Panc1 (cell line): ENCODE measurements at places on chromosomes 3 and 15.

GRCh38 chr3:61819861-61820260, 258.5 kb downstream of the PTPRG start:
- no peak overlapping the region for H3K4me3 ChIP-seq
- H3K36me3 ChIP-seq = no peaks in the 10 kb centered on the region
- H3K27ac ChIP-seq = no peak overlapping the region
- H3K27me3 ChIP-seq = no peaks in the 10 kb centered on the region
- H3K4me1 ChIP-seq = no peaks in the 10 kb centered on the region

DNA sequence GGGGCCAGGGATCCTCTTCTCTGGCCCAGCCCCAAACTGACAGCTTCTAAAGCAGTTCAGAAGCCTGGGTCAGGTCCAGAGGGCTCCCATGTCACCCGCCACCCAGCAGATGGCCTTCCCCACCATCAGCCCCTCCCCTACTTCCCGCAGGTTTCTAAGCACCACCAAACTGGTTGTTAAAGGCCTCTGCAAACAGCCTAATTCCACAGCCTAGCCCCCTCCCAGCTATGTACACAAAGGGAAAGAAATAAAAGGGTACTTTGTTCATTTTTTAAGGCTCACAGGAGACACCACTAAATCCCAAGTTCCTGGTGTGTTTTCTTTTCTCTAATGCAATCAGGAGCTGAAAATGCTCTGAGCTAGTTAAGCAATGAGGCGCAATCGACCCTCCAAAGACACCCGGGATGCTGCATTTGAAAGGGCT, 30.6 kb downstream of the PLCH1 start:
- no peaks in the 10 kb centered on the region for H3K4me1 ChIP-seq
- no peaks in the 10 kb centered on the region for H3K27me3 ChIP-seq
- no peak overlapping the region for H3K27ac ChIP-seq
- no peak overlapping the region for H3K4me3 ChIP-seq

DNA sequence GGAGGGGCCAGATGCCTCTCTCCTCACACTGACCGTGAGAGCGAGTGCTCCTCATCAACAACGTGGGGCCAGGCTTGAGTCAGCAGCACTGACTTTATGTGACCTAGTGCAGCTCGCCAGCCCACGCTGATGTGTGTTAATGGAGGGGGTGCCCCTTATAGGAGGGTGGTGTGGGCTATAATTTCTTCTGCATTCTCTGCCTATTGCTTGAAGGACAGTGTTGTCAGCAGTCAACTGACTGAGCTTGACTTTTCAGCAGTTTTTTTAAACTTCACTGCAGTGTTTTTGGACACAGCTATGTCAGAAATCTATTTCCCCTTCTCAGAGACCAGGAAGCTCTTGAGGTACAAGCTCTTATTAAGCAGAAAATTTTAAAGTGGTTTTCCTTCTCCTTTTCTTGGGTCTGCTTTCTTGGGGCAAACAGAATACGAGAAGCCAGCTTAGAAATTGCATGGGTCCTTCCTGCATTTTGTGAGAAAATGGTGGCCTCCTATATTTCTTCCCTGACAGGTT, 304.8 kb upstream of the CTDSPL start:
- DNase-seq = no peak
- H3K27ac ChIP-seq = no peak overlapping the region
- no peaks in the 10 kb centered on the region for H3K36me3 ChIP-seq
- H3K27me3 ChIP-seq = no peaks in the 10 kb centered on the region
- H3K4me3 ChIP-seq = no peak overlapping the region

DNA sequence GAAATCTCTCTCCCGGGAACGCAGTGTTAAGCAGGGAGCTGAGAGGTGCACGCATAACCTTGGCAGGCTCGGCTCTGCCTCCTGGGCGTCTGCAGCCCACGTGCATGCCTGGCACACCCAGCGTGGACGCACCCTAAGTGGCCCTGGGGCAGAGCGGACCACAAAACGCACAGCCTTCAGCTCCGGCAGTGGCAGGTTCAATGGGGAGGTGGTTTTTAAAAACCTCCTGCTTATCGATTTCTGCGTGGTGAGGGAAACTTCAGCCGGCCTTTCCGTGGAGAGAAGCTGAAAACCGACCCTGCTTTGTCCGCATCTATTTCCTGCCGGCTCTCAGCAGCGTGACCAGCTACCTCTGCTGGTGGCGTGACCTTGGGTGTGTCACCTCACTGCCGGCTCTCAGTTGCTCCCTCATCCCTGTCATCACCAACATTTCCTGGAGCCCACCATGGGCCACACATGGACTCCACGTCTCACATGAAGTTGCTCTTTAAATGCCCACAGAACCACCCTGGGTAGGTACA, 134.8 kb upstream of the MEF2A start:
- no peak overlapping the region for H3K27ac ChIP-seq
- no peak for DNase-seq
- no peak overlapping the region for H3K4me3 ChIP-seq
- H3K4me1 ChIP-seq = peaks cover 8% of the 10 kb centered on the region; the same call in 1 of the 2 replicates
- no peaks in the 10 kb centered on the region for H3K36me3 ChIP-seq

DNA sequence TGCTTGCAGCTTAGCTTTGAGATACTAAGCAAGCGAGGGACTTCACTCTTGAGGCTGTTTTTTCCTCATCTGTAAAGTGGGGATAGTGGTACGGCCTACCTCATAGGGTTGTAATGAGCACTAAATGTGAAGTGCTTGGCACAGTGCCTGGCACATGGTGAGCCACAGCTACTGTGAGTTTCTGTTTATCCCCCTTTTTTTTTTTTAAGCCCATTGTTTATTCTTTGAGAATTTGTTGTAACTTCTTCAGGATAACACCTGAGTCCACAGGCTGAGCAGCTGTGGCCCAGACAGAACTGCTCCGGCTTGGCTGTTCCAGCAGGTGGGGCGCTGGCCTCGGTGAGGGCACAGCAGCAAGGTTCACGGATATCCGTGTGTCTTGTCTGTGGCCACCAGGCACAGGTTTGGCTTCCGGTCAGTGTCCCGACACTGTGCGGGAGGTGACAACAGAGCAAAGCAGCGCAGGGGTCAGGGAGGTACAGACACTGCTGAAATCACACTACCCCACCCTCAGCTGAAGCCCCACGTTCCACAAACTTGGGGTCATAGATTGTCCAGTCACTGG, 7.3 kb upstream of the ISG20 start:
- no peak overlapping the region for H3K4me3 ChIP-seq
- DNase-seq = no peak
- H3K27ac ChIP-seq = no peak overlapping the region
- H3K27me3 ChIP-seq = no peaks in the 10 kb centered on the region

DNA sequence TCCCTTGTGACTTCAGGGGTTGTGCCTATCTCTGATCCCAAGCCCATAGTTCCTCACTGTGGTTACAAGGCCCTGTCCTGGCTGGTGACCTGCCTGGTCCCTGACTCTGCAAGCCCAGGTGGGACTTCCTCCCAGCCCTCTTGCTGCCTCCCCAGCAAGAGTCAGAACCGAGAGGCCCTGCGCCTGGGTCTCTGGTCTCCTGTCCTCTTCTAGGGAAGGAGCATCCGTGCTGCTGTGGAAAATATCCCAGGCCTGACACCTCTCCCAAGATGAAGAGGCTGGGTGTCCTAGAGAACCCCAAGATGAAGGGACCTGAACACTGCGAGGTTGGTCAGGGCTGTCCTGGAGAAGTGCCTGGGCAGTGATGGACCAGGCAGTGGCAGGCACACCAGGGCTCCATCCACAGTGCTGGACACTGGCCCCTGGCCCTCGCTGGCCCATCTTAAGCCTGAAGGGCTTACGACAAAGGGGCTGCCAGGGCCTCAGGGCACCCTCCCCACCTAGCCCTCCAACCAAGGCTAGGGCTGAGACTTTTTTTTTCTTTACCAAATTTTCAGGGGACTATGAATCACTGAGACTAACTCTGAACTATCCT, 32.7 kb downstream of the PTH1R start:
- no peaks in the 10 kb centered on the region for H3K4me1 ChIP-seq
- no peak for DNase-seq
- no peak overlapping the region for H3K4me3 ChIP-seq
- H3K27me3 ChIP-seq = no peaks in the 10 kb centered on the region

GRCh38 chr3:39707314-39707909, 102.0 kb upstream of the MYRIP start:
- no peaks in the 10 kb centered on the region for H3K27me3 ChIP-seq
- H3K4me3 ChIP-seq = no peak overlapping the region
- no peaks in the 10 kb centered on the region for H3K4me1 ChIP-seq
- no peaks in the 10 kb centered on the region for H3K36me3 ChIP-seq

DNA sequence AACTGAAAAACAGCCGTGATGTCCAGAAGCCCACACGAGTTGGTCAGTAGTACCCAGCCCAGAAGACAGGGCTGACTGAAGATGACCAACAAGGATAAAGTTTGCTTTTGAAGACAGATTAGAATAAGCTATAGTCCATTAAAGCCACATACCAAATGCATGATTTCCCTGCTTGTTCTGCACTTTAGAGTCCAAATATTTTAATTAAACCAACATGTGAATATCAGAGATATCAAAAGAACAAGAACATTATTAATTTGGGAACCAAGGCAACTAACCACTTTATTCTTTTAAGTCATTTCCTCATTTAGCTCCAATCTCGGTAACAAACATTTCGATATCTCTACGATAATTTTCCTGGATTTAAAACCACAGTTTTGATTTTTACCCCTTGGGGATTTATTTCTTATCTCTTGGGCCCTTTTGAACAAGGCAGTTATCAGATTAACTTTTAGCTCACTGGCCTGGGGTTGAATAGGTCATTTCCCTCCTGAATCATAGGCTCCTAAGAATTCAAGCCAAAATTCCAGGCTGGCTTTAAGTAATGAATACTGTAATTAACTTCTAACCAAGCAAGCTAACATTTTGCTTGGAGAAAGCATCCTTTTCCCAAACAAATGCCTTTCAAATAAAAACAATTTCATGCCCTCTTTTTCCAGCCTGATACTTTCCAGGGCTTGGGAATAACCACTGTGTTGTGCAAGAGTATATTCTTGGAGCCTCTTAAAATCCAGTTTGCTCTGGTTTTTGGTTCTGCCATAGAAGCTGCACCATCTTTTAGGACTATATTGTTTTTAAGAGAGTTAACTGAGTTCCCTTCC, 102.9 kb upstream of the NR2E3 start:
- no peaks in the 10 kb centered on the region for H3K36me3 ChIP-seq
- no peak overlapping the region for H3K4me3 ChIP-seq
- H3K27ac ChIP-seq = no peak overlapping the region

DNA sequence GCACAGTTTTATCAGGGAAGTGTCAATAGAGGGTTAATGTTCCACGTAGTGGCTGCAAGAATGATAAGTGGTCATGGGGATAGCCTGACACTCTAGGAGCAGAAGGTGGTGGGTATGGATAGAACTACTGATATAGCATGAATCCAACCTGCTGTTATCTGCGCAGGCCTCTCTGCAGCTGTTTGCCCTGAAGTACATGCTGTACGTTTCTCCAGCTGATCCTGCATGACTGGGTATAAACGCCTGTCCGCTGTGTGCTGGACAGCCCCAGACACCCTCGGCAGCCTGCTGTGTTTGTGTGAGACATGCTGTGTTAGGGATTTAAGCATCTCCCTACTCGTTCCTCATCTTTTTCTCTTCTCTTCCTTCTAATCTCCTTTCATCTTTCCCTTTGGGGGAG, 87.1 kb downstream of the LPP start:
- peaks cover 31% of the 10 kb centered on the region for H3K4me1 ChIP-seq
- H3K27me3 ChIP-seq = no peaks in the 10 kb centered on the region
- no peaks in the 10 kb centered on the region for H3K36me3 ChIP-seq
- no peak for DNase-seq
- H3K4me3 ChIP-seq = no peak overlapping the region

DNA sequence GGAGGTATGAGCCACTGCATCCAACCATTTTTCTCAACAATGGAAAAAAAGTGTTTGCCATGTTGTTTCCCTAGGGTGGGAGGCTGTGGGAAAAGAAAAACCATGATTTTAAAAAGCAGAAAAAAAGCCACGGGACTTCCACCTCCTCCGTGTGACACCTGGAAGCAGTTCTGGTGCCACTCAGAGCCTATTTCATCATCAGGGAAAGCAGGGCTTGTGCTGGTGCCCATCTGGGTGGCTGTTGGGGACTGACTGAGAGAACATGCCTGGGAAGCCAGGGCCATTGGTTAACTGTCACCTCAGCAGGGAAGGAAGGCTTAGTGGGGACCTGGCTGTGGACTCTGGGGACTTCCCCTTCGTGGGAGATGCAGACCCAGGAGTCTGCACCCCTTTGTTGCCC, 7.3 kb downstream of the RNU5B-1 start:
- H3K36me3 ChIP-seq = no peaks in the 10 kb centered on the region
- H3K4me3 ChIP-seq = no peak overlapping the region
- H3K4me1 ChIP-seq = no peaks in the 10 kb centered on the region
- no peak overlapping the region for H3K27ac ChIP-seq
- no peaks in the 10 kb centered on the region for H3K27me3 ChIP-seq
- no peak for DNase-seq

DNA sequence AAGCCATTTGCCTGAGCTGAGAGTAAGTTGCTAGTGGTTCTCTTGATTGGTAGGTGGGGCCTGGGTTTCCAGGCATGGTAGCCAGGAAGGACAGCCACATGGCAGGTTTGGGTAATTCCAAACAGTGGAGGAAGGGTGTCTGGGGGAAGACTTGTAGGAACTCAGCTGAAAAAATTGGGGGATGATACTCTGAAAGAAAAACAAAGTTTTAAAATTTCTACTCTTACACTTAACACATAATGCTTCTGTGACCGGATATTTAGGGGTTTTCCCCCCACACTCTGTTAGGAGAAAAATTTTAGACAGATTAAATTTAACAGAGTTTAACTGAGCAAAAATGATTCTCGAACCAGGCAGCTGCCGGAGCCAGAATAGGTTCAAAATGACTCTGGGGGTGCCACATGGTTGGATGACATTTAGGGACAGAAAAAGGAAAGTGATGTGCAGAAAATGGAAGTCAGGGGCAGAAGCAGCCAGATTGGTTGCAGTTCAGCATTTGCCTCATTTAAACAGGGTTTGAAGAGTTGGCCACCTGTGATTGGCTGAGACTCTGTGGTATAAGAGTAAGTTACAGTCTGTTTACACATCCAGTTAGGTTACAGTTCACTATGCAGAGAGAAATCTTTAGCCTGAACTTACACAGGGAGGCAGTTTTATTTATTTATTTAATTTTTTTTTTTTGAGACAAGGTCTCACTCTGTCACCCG, 8.1 kb downstream of the B2M start:
- no peak overlapping the region for H3K4me3 ChIP-seq
- H3K36me3 ChIP-seq = peaks cover 30% of the 10 kb centered on the region
- peaks cover 27% of the 10 kb centered on the region for H3K4me1 ChIP-seq

DNA sequence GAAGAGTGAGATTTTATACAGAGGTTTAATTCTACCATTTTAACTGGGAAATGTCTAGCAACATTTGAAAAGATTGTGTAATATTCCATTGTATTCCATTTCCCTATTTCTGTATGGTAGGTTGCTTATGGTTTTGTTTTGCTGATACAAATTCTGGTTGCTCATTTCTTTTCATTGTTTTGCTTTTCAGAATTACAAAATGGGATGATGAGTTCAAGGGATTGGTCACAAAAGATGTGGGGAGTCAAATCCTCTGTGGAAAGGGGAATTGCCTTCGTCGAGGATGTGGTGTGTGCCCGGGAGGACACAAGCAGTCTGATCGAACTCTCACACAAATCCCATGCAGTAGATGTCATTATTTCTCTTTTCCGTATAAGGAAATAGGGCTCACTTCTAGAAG, 18.3 kb downstream of the SLCO3A1 start:
- no peaks in the 10 kb centered on the region for H3K27me3 ChIP-seq
- no peak for DNase-seq
- H3K36me3 ChIP-seq = no peaks in the 10 kb centered on the region
- no peak overlapping the region for H3K4me3 ChIP-seq
